GOT3 (cell line): ENCODE measurements at places on chromosomes 5 and 9.
A peak's percentile ranks its signal among the peaks of the same experiment; 100 is the strongest.

GRCh38 chr5:115815693-115816225 lies 700 bp downstream of the CDO1 start:
- DNase-seq = no peak

DNA sequence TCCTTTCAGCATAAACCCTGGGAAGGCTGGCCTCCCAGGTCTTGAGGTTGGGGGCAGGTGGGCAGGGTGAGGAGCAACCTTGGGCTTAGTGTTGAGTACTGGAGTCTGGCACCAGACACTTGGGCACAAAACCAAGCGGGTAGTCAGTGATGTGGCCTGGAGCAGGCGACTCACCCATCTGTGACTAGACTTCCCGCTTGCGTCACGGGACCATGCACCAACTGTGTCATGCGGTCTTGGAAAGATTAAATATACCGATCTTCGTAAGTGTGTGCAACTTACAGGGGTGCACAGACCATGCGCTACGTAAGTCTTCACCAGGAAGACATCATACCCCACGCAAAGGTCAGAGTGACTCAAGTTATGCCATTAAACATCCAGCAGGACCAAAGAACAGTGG lies 304.4 kb upstream of the IRX4 start:
- no peak for DNase-seq

- DNase-seq = no peak
These were observed 158.4 kb downstream of the COL23A1 start for GRCh38 chr5:178431782-178432165.

DNA sequence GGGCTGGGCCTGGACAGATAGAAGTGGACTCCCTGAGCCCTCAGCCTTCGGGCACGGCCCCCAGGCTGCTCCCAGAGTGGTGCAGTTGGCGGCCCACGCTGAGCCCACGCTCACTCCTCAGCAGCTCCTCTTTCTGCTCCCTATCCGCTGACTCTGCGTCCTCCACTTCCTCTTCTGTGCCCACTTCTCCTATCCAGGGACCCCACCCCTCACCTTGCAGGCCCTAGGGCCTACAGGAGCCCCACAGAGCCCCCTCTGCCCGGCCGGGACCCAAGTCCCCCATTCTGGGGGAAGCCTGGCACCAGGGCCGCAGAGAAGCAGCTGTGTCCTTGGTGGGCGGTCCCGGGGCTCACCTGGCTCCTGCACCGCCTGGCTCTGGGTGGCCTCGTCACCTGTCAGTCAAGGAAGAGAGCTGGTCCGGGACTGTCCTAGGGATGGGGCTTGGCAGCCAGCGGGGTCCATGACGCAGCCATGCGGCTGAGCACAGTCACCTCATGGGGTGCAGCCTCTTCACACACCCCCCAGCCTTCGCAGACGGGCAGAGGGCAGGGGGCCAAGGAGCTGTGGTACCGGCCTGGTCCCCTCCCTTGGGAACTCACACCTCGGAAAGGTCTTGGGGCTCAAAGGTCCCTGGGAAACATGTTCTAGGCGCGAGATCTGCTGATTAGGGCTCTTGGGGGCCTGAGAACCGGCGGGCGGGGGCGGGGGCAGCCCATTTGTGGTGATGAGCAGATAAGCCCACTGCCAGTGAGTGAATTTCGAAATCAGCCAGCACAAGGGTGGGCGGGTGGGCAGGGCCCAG lies 5.4 kb upstream of the NRARP start:
- no peak for DNase-seq

GRCh38 chr5:80810425-80810824 lies 149.7 kb upstream of the RASGRF2 start:
- DNase-seq = no peak

DNA sequence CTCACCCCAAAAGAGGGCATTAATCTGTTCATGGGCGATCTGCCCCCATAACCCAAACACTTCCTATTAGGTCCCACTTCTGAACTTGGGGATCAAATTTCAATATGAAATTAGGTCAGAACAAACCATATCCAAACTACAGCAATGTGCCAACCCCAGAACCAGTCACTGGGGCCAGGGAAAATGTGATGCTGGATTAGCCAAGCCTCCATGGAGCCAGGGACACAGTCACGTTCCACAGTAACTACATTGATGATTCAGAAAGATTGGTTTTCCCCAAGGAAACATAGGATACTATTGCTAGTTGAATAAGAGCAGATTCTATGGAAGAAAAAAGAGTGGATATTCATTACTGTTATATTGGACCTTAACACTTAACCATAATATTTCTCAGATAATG lies 84.2 kb downstream of the GIN1 start:
- DNase-seq = peak; percentile 33

GRCh38 chr9:114313186-114313585 lies 9.7 kb upstream of the ORM1 start:
- DNase-seq = no peak

DNA sequence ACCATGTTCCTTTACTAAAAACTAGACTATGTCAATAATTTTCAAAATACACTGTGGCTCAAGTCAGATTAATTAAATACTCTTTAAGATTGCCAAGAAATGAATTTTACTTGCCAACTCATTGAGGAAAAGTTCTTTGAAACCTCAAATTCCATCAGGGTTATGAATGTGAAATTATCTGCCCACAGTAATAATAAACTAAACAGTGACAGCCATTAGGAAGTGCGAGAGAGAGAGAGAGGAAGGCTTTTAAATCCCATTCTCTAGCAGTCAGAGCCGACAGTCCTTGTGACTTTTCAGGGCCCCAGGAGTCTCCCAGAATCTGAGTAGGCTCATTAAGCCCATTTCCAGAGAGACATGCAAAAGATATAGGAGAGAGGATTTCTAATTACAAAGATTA lies 236.1 kb downstream of the MARCHF11 start:
- no peak for DNase-seq

DNA sequence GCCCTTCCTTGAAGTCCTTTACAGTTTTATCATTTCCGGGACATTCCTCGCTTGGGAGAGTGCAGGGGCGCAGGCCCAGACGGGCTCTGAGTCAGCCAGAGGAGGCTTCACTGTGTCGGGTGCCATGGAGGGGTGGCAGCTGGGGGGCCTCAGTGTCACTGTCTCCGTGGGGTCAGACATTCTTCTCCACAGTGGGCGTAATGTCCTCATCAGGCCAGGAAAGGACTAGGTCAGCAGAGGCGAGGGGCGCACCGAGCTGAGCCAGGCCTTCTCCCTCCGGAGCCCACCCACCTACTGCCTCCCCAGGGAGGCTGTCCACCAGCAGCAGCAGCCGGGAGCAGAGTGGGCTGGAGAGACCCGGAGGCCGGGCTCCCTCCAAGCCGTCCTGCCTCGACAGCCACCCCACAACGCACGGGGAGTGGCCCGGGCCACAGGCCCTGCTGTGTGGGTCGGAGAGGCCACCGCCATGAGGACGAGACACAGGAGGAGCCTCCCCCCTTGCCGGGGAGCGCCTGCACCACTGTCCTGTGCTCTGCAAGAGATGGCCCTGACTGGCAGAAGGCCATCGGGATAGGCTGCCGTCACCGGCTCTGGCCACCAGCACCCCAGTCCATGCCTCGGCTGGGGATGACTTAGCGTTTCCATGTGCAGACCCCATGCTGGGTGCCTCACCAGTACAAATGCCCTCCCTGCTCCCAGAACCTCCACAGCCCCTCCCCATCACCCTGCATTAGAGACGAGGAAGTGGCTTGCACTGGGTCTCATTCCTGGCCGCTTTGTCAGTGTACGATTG lies 26.5 kb downstream of the SARDH start:
- no peak for DNase-seq

DNA sequence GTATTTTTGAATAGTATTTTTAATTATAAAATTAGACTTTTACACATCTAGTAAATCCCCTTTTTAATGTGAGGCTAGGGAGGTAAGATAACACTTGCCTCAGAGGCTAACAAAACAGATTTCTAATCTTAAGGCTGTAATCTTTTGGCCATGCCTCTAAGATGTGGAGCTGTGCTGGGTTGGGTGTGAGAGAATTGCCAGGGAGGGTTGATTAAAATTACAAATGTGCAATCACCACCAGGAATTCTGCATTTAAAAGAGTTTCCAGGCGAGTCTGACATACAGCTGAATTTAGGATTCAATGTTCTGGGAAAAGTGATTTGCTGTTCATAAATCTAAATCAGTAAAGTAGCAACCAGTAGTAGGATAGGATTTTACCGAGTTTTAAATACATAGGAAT lies 73.3 kb downstream of the NUDT12 start:
- no peak for DNase-seq

DNA sequence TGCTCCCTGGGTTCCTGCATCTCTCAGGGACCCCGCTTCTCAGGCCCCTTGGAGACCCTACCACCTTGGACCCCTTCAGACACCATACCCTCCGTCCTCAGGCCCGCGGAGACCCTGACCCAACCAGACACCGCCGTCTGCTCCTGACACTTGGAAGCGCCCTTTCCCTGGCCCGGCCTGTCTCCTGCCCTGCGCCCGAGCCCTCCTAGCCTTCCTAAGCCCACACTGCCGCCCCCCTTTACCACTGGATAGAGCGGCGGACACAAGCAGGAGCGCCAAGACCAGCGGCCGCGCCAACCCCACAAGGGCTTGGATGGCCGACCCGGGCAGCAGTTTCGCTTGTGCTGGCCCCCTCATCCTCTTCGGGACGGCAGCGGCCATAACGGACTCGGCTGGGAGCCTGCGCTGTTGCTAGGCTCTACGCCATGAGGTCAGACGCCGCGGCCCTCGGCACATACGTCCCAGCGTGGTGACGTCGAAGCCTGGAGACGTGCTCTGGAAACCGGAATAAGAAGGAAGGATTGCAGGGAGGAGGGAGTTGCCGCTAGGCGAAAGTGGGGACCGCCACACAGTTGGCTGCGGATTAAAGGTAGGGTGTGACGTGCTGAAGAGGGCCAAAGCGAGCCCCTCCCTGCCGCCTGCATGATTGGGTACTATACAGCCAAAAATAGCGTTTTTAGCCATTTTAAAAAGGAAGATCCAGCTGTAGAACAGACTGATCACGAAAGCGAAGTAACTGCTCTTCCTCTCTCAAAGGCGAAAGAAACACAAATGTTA lies at the start of gene C5orf15:
TSS of gene C5orf15 (minus strand) at position 422 of the 777 bp plus-strand sequence. CDS start at position 381, 41 bp downstream.
- peak; percentile 82 for DNase-seq

DNA sequence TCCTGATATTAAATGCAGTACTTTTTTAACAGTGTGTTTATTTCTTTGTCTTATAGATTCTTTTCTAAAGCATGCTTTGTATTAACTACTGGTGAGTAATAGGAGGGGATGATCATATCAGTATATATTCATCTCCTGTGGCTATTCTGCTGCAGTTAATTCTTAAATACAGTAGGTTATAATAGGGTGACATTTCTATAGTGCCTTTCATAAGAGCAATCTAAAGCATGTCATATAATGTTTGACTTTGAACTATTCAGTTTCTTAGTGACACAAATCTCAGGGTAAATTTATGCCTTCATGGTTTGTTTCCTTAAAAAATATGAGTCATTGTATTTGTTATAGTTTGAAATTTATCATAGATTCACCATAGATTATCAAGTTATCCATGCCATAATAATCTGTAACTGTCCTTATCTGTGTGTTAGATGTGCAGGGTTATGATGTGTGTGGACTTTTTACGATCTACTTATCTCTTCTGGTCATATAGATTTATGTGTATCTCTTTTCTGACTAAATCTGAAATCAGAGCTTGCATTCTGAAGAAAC lies 1019.5 kb downstream of the NR2F1-AS1 start:
- DNase-seq = no peak

DNA sequence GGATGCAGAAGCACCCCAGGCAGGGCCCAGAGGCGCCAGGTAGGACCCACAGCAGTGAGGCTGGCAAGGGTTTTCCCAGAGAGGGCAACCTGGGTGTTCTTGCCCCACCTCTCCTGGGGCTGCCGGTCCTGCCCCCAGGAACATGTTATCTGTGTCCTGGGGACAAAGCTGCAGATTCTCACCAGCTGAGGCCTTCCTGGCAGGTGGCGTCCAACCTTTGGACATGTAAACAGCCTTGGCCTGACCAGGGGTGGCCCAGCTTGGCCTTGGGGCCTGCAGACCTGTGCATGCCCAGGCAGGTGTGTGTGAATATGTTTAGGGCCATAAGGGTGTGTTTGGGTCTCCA lies 101.8 kb upstream of the LARP1 start:
- DNase-seq = no peak

DNA sequence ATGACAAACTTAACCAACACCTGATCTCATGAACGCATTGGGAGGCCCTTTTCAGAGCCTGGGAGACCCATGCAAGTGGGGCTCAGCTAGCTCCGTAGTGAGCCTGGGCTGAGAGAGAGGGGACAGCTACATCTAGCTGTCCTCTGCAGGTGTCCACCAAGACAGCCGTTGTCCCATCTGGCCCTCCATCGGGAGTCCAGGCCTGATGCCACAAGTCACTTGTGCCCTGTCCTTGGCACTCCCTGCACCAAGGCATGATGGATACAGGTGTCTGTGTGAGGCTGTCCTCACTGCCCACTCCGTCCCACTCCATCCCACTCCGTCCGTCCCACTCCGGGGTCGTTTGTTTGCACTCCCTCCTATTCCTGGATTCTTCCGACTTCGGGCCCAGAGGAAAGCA lies 2.5 kb upstream of the EDF1 start:
- no peak for DNase-seq

DNA sequence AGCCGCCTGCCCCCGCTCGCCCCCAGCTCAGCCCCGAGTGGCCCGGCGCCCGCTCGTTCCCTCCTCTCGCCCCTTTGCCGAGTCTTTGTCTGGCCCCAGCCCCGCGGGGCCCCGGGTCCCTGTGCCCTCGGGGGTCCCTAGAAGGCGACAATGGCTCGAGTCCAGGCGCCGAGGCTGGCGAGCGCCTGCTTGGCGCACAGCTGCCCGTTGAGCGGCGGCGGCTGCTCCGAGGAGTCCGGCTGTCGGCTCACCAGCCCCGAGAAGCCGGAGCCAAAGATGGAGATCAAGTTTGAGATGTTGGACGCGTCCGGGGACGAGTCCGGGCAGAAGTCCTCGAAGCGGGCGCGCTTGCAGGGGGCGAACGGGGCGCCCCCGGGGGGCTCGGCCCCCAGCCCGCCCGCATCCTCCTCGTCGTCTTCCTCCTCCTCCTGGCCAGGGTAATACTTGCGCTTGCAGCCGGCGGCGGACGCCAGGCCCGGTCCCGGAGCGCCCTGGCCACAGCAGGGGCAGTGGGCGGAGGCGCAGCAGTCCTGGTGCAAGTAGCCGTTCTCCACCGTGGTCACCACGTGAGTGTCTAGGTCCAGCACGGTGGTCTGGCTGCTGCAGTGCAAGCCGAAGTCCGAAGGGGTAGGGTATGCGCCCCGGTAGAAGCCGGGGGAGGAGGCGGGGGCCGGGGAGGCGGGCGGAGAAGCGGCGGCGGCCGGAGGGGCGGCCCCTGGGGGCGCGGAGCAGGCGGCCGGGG lies 1.2 kb downstream of the IER5L start:
- no peak for DNase-seq

DNA sequence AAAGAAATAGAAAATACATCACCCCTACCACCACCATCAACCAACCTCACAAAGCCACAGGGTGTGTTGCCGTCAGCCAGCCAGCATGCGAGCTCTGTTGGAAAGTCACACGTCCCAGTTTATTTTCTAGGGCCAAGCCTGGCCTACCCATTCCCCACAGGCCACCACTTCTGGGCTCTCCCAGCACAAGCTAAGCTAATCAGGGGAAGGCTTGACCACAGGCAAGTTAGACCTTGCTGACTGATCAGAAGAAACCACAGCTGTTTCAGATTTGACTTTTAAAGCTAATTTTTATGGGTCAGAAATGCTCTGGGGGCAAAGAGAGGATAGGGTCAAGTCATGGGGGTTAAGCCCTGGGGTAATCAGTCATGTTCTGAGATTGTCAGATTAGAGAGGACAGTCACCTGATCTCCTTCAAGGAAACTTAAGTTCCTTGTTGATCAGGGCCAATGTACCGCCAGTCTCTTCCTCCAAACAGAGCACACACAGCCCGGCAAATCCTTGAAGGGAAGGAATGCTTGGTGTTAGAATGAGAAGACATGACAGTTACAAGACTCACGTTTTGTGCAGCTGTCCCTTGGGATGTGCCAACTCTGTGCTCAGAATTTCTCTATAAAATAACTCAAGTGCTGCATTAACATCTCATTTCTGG lies 7.6 kb downstream of the SHB start:
- DNase-seq = no peak
